ENCODE measurements at places on chromosomes 2 and 18.

DNA sequence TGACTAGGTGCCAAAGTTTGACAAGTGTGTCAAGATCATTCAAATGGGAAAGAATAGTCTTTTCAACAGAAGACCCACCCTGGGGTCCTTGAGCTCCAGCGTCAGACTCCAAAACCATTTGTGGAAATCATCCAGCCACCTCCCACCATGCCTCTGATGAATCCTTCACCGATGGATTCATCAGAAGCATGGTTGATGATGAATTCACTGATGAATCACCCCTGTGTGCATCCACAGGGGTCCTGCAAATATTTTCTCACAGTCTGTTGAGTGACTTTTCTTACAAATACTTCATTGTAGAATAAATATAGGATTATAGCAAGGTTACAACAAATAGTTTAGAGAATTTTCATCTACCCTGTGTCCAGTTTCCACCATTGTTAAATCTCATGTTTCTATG lies 4.3 kb downstream of the UGT1A9 start:
- DNase-seq: no peak

- no peak for DNase-seq
Observed at GRCh38 chr2:26400723-26401122, 997 bp upstream of the DRC1 start.

GRCh38 chr2:78431241-78431640 lies 594.3 kb upstream of the REG3G start:
- DNase-seq: no peak

DNA sequence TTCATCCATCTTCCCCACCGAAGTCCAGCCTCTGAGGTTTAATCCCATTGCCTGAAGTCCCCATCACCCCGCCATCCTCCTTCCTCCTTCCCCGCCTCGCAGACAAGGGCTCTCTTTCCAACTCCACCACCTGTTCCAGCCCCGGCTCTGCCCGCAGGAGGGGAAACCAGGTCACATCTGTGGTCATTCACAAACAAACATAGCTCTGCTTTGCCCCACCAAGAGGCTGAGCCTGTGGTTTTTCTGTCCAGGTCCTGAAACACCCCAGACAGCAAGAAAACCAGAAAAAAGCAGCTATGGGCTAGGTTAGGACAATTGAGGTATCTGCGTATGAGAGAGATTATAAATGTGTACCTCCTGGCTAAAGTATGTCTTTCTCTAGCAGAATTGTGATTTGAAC lies 144.7 kb downstream of the GLI2 start:
- no peak for DNase-seq

DNA sequence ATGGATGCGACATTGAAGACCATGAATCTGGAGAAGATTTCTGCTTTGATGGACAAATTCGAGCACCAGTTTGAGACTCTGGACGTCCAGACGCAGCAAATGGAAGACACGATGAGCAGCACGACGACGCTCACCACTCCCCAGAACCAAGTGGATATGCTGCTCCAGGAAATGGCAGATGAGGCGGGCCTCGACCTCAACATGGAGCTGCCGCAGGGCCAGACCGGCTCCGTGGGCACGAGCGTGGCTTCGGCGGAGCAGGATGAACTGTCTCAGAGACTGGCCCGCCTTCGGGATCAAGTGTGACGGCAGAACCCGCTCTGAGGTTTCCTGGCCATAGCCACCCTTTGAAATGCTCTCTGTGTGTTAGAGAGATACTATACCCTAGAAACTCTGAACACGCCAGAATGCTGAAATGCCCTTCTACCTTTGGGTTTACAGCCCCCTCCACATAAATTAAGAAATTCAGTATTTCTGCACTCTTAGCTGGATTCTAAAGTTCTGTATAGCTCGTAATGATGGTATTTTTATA lies 659 bp downstream of the CHMP1B start:
- DNase-seq: peak; percentile 7

DNA sequence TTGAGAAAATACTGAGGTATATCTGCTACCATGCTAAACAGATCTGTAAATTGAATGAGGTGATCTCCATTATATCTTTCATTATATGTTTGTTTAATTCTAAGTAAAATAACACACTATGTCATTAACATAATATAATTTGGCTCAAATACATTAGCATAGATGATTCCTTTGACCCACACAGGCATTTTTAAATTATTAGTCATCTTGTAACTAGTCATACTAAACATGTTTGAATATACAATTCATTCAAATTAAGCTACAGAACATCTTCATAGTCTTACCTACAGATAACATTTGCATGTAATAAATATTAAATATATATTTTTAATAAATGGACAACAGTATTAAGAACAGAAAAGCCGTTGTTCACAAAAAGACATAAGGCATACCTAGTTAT lies 52.7 kb upstream of the KYNU start:
- DNase-seq: no peak

- no peak for DNase-seq
Observed at GRCh38 chr2:208065476-208065875, 40.1 kb upstream of the PLEKHM3 start.

GRCh38 chr2:3192281-3192818 lies 185.3 kb downstream of the EIPR1 start:
- DNase-seq: no peak

GRCh38 chr2:47222826-47223554 lies 67.9 kb upstream of the STPG4 start:
- DNase-seq: no peak

DNA sequence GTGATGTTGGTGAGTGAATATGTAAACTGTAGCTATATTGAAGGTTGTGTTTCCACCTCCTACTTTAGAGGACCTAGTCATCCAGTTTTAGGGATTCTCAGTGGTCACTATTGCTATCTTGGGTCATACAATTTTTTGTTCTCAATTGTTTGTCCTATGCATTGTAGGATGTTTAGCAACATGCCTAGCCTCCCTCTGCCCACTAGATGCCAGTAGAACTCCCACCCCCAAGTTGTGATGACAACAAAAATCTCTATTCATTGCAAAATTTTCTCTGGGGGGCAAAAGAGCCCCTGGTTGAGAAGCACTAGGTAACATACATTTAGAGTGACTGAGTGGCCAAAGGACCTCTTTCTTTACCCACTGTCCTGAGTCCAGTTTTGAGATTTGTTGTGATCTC lies 87.3 kb downstream of the LRRTM4 start:
- no peak for DNase-seq

DNA sequence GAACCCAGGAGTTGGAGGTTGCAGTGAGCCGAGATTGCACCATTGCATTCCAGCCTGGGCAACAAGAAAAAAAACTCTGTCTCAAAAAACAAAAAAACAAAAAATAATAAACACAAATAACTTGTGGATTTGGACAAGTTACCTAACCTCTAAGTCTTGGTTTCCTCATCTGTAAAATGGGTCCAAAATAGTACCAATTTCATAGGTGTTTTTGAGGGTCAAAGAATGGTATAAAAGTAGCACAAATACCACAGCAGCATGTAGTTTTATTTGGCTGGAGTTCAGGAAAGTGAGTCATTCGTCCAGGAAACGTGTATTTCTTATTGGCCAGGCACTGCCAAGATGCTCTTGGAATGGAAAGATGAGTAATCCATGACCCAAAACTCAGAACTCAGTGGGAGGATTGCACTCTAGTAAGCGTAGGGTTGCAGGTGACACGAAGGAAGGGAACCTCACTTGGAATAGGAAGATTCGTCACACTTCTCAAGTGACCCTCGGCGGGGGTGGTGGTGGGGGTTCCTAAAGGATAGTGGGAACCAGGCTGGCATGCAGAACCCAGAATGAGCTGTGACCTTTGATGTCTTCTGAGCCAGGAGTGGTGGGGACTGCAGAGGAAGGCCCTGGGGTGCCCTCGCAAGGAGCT lies 24.4 kb downstream of the GRHL1 start:
- no peak for DNase-seq

DNA sequence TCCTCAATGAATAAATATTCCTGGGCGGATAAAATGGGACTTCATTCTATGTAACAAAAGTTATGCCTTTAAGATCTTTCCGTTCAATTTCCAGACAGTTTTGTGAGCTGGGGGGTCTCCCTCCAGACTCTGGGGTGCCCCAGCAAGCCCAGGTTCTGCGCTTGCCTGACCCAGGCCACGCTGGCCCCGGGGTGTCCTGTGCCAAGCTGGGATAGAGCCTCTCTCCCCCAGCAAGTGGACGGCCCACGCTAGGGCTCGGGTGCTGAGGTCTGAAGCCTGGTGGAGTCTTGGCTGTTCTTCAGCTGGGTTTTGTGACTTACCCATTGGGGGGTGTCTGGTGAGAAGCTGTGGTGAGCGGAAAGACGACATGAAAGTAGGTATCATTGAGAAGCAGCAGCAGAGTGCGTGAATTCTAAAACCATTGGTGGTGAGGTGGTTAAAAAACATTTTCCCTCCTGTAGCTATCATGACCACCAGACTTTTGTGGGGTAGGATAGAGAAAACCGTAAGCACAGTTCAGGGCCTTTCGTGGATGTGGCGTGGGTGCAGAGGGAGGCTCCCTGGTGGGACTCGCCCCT lies 346.8 kb downstream of the ANAPC1 start:
- DNase-seq: no peak

GRCh38 chr18:79873449-79874110 lies 75.8 kb downstream of the KCNG2 start:
- no peak for DNase-seq

DNA sequence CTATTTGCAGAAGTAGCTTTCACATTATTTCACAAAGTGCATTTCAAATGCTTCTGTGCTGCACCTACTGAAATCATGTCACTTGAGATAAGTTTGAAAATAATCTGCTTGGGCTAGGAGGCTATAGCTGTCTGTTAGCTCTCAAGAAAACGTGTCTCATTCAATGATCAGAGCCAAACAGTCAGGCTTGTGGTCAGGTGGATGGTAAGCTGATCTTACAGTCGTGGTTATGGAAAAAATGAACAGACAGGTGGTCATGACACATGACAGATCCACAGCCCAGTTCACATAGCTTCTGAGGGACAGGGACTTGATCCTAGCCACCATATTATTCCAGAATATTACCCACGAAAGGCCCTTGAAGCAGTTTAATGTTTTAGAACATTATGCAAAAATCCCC lies 26.5 kb upstream of the RFX8 start:
- DNase-seq: no peak

DNA sequence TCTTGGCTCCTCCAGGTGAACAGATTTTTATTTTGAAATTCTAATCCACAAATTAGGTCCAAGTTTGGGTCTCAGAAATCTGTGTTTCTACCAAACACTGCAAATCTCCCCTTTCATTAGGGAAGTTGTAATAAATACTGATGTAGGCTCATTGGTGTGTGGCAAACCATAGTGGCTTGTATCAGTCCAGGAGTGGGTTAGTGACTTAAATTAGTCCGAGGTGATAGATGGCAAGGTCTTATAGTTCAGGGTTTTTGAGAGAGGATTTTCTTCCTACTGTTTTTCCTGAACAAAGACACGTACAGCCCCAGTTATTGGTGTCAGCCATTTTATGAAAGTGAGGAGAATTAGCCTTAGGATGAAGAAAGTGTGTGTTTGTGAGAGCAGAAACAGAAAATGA lies 74.6 kb downstream of the RPRM start:
- no peak for DNase-seq

GRCh38 chr2:17748745-17749144 lies 4.9 kb downstream of the SMC6 start:
- no peak for DNase-seq

- DNase-seq: no peak
Observed at GRCh38 chr2:106534471-106534870, 47.3 kb downstream of the CD8B2 start.

DNA sequence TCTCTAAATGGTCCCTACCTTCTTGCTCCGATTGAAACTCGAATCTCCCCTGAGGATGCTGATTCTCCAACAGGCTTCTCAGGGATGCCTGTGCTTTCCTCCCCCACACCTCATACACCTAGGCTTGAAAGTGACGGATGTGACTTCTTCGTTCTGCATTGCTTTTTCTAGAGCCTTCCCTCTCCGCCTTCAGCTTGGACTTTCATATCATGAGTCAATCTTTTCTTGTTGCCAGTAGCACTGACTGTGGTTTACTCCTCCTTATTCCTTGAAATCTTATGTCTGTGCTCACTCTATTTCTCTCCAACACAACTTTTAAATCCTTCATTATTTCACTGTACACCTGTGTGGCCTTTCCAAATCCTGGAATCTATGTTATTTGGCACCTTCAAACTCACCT lies 451.4 kb downstream of the TMX3 start:
- no peak for DNase-seq

- DNase-seq: no peak
Observed at GRCh38 chr2:43898134-43898837, 59.5 kb downstream of the ABCG8 start.

DNA sequence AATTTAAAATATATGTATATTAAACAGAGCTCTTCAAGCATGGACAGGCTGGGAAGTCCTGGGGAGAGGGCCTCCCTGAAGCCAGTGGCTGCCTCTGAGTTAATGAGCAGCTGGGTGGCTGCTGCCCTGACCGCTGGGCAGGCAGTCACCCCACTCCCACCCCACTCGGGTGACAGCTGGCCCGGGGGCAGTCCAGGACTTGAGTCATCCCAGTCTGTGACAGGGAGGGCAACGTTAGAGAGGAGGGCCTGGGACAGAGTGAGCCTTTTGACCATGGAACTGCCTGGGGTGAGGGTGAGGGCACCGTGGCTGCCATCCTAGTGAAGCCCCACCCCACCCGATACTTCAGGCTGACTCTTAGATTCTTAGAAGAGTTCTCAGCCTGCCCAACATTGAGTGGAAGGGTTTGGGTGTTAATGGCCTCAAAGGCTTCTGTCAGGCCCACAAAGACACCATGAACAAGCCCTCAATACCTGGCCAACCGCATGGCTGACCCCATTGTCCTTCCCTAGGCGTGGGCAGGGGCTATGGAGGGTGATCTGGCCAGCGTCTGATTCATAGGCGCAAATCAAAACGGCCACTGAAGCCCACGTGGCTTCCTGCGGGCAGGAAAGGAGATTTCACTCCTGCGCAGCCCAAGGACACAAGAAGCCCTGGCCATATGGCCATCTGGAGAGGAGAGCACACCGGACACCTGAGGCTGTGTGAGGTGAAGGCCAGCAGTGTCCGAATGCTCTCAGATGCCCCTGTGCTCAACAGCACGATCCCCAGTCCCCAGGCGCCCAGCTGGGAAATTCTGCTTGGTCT lies 47.5 kb downstream of the MRPS5 start:
- no peak for DNase-seq

DNA sequence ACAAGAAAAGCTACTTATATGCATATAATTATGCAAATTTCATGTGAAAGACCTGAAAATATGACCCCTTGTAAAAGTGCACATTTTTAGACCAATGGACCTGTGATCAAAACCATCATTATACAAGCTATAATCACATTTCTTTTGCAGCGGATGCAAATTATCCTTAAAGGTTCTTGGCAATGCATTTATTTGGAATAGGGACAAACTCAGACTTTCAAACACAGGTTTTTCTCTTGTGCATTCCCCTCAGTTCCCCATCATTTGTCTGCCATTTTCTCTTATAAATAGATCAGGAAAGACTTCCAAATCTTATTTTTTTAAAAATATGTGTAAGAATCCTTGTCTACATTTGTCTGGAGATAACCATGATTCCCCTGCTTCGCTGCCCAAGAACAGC lies 954.2 kb upstream of the NRXN1 start:
- DNase-seq: no peak

- no peak for DNase-seq
Observed at GRCh38 chr2:196170213-196170605, 1.2 kb downstream of the STK17B start.

All from stimulated activated CD8-positive, alpha-beta memory T cell treated with anti-CD3 and anti-CD28 coated beads, Interleukin-15, amount 100 ng/mL, for 1 hour (primary cell).